ENCODE measurements at places on chromosomes 5 and 9.

GRCh38 chr9:34206561-34206960 is 27.7 kb downstream of the UBAP1 start:
- no peak for DNase-seq

- DNase-seq: no peak
Observed at GRCh38 chr5:148682058-148683026, 28.0 kb upstream of the HTR4 start.

- no peak for DNase-seq
Observed at GRCh38 chr5:88145221-88145610, 123.4 kb downstream of the TMEM161B start.

GRCh38 chr5:171450423-171451331 is 31.2 kb downstream of the FGF18 start:
- no peak for DNase-seq

GRCh38 chr5:38455796-38456330 is 100.6 kb downstream of the LIFR start:
- DNase-seq: no peak

GRCh38 chr5:95725071-95725820 is 5.9 kb upstream of the RHOBTB3 start:
- no peak for DNase-seq

- DNase-seq: no peak
Observed at GRCh38 chr5:68710514-68710913, 383.3 kb upstream of the SLC30A5 start.

DNA sequence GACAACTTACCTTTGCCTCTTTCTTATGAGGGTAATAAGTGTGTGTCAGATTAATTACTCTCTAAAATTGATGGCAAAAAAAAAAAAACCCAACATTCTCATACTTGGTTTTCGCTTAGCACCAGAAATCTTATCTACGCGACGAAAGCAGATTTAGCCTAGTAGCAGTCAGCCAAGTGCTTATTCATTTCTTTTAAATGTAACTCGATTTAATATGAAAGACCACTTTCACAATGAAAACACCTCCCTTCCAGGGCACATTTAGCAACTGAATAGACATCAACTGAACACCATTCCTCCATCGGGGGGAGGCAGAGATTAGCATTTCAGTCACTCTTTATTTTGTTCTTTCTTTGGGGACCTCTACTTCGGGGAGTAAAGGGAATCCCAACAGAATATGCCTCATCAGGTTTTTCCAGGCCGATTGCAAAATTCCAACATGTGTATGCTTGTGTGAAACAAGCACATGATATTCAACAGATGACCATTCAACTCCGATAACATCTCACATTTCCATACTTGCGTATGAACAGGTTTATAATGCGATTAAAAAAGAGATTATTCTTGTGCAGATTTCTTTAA is 124.1 kb upstream of the RETREG1 start:
- no peak for DNase-seq

DNA sequence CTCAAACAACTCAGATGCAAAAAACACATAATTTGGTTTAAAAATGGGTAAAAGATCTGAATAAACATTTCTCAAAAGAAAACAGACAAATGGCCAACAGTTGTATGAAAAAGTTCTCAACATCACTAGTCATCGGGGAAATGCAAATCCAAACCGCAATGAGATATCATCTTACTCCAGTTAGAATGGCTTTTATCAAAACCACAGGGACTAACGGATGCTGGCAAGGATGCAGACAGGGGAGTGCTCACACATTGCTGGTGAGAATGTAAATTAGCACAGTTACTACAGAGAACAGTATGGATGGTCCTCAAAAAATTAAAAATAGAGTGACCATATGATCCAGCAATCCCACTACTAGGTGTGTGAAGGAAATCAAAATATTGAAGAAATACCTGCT is 589.1 kb upstream of the ADAMTS16 start:
- no peak for DNase-seq

DNA sequence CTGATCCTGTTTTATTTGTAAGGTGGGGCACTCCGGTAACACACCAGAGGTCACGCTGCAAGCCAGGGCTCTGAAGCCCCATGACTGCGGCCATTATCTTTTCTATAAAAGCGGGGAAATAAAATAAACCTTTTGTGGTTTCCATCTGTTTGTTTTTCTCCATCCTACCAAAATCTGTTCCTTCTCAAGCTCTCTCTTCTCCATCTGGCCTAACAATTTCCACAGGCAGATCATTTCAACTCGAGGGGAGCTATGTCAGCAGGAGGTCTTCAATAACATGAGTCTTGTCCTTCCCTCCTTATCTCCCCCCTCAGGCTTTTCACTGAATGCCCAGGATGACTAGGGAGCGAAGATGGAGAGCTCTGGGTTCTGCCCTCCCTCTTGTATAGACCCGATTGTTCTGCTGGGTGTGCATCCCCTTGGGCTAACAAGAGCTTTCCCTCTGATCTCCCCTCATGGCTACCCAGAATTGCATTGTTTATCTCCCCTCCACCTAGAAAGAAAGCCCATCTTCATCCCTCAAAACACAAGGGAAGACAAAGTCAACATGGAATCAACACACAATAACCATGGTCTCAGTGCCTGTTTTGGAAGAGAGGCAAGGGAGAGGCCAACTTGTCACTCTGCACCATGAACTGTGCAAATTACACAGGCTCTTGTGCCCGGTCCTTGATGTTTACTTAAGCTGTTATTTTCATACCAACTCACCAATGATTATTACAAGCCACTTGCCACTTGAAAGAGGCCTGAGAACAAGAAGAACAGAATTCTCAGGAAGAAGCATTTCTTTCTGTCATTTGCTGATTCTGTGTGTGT is 187.8 kb downstream of the FANCC start:
- DNase-seq: no peak

- no peak for DNase-seq
Observed at GRCh38 chr9:23842565-23843129, 16.6 kb upstream of the ELAVL2 start.

DNA sequence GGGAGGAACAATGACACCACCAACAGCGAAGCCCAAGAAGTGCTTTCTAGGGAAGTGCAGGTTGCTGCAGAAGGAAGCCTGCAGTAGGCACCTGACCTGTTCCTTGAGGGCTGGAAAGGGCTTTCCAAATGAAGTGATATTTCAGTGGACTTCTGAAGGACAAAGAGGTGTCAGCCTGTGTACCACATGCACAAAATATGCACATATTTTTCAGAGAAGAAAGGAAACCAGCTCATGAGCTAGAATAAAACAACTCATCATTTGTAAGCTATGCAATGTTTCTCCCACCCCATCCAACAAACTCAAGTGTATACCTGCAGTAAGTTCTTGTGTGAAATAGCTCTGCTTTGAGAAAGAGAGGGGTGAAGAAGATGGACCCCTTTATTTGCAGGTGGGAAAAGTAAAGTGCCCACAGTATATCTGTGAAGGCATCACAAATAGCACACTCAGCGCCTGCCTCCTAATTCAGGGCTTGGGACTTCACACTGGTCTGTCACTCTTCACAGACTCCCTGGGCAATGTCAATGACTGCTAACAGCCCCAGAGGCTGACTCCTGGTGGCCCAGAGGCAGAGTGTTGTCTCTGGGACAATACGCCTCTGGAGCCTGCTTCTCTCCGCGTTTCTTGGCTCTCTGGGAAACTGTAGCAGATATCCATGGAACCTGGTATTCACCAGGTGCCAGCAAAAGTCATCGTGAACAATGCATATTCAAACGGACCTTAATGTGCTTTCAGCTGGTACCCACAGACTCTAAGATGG is 198.1 kb upstream of the EFNA5 start:
- DNase-seq: no peak

GRCh38 chr5:36759117-36759516 is 117.5 kb upstream of the NIPBL start:
- DNase-seq: no peak

DNA sequence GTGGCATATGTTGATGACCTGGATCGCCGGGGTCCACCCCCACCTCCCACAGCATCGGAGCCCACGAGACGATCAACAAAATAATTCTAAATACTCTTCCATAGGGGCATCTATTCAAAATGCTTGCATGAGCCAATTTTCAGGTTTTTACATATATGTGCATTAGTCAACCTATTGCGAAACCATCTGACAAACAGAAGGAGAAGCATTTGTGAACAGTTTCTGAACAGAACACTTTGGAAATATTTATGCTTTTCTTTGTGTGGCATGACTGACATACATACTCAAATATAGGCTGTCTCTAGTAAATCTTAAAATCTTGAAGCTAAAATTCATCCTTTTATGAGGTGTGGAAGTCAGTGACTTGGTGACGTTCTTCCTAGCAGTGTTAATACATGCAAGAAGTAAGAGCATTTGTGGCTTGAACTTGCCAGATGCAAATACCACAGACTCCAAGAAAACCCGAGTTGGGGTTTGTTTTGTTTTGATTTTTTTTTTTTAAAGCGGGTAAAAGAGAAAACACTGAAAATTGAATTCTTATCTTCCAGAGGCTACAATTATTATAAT is 5.3 kb downstream of the GPR151 start:
- no peak for DNase-seq

GRCh38 chr9:134291452-134291881 is 34.8 kb upstream of the RXRA start:
- no peak for DNase-seq

DNA sequence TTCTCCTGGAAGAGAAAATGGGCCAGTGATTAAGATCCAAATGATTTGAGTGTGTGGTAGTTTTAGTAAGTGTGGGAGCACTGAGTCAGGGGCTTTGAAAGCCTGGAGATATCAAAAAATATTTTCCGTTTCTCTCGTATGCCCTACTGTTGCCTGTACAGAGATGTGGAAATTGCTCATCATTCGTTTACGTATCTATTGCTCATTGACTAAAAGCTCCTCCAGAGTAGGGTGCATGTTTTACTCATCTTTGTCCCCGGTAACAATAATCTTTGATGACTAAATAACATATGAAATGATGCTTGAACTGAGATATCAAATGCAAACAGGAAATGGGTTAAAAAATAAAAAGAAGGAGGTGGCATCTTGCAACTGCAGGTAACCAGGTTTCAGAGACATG is 114.2 kb upstream of the FST start:
- no peak for DNase-seq

DNA sequence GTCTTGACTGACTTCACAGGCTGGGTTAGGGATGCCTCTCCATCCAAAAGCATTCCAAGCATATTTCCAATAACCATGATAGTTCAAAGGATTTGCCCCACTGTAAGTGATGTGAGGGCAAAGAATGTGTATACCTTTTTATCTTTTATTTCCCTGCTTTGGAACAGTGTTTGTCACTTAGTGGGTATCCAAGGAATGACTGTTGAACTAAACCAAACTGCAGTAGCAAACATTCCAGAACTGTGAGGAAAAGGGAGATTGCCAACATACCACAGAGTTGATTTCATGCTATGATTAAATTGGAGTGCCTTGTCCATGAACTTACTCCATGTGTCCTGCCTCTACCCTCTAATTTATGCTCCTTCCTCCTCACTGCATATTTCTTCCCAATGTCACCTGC is 400.0 kb downstream of the KIAA0825 start:
- DNase-seq: no peak

- DNase-seq: no peak
Observed at GRCh38 chr5:14185326-14186058, 42.4 kb downstream of the TRIO start.

DNA sequence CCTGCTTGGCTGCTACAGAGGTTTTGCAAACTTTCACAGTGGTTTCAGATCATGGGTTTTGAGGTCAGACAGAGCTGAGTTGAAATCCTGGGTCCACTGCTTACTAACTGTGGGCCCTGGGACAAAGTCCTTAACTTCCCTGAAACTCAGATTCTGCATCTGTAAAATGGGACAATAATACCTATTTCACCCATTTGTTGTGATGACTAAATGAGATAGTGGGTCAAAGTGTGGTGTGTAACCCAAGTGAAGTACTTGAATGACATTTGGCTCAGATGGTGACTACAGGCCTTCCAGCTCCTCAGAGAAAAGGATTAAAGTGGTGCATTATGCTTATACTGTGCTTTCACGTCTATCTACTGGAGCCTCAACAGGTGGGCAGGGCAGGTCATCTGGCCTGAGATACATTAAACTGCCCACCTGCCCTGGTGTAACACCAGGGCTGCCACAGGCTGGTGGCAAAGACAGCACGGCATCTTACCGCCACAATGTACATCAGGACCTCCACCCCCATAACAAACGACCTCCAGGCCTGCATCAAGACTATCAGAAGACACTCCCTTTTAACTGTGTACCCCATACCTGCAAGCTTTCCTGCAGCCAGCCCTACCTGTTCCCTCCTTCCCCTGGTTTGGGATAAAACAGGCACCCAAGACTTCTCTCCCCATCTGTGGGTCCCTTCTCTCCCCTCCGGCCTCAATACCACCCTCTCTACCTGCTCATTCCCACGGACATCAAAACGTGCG is 846 bp upstream of the TRAF1 start:
- DNase-seq: no peak

- DNase-seq: no peak
Observed at GRCh38 chr5:147466360-147466980, 43.4 kb downstream of the DPYSL3 start.

GRCh38 chr5:103247118-103247517 is 11.4 kb upstream of the MACIR start:
- DNase-seq: no peak

DNA sequence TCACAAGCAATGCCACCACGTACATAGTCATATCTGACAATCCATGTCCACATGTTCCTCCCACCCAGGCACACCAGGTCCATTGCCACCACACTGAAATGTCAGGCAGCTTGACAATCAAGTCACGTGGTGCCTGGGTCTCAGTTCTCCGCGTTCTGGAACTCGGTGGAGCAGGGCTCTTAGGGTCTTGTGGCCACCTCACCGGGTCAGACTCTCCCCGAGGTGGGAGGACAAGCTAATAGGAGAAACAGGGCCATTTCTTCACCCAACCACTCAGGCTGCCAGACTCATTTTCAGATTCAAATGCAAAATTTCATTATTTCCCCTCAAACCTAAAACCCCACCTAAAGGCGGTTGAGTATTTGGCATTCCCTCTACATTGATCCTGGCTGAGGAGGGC is 200.5 kb upstream of the GAS1 start:
- DNase-seq: no peak

GRCh38 chr9:96217294-96217707 is 84.7 kb downstream of the HSD17B3 start:
- DNase-seq: no peak

DNA sequence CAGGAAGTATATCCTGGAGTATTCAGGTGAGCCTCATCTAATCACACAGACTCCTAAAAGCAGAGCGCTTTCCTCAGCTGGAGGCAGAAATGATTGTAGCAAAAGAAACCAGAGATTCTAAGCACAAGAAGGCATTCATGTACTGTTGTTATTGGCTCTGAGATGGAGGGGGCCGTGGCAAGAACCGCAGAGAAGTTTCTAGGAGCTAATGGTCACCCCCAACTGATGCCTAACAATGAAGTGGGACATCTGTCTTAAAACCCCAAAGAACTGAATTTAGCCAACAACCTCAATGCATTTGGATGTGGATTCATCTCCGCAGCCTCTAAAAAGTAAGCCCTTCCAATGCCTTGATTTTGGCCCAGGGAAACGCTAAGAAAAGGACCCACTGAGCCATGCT is 76.3 kb downstream of the ADAMTSL1 start:
- DNase-seq: no peak

GRCh38 chr9:34501889-34502425 is 20.8 kb downstream of the ENHO start:
- DNase-seq: no peak
